Effector CD8-positive, alpha-beta T cell (primary cell): ENCODE measurements at places on chromosomes 1 and 21.

DNA sequence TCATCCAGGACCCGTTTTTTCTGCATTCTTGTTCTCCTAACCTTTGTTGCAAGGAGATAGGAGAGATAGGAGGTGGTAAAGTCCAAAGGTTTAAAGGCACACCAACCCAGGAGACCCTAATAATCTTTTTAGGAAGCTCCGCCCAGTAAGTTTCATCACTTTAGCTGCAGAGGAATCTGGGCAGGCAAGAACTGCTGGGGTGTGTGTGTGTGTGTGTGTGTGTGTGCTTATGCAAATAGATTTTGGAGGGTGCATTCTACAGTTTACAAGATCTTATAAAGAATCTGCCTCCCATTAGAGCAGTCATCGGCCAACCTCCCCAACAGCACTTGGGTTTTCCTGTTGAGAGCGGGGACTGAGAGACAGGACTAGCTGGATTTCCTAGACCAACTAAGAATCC lies 3.9 kb upstream of the IL10 start:
- no peak for DNase-seq

DNA sequence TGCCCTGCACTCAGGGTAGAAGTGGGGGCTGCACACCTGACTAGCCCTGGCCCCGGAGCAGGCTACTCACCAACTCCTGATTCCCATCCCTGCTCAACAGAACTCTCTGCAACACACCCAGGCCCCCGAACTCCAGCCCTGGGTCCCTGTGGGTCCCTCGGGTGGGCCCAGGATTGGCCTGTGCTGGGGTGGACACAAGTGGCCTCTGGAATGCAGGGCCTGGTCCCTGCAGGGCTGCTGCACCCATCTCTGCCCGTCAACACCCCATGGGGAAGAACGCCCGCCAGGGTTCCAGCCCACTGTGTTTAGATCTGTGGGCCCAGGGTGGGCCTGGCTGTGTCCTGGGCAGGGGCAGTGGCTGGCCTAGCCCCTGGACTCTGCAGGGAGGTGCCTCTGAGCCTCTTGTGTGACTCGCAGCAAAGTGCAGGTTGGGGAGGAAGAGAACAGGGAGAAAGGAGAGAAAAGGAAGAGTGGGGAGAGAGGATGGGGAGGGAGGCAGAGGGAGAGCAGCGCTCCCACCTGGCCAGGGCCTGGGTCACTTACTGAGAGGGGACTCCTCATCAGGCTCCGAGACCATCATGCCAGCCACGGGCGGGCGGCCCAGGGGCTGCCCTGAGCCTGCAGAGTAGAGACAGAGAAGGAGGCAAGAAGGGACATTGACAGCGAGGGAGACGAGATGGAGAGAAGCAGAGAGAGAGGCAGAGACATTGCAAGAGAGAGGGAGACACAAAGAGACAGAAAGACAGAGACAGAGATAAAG lies 43.9 kb downstream of the HSPG2 start:
- no peak for DNase-seq

- no peak for DNase-seq
These were observed 259.6 kb upstream of the PLXNA2 start for GRCh38 chr1:208503787-208504186.

- DNase-seq = no peak
These were observed 18.7 kb downstream of the EDN2 start for GRCh38 chr1:41465741-41466140.

DNA sequence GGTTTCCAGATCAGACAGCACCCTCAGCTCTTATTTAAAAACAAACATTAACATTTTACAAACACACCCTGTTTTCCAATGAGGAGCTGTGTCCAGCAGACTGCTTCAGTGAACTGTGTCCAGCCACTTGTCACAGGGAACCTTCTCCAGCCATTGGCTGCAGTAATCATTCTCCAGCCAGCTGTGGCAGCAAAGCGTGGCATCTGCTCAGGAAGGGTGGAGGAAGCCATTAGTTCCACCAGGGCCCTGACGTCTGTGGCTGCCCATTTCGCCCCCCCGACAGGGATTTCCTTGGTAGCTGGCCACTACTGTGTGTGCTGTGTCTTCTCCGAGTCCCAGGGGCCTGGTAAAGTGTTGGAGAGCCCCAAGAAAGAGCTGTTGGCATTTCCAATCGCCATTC lies 62.9 kb upstream of the SELENON start:
- DNase-seq = no peak

GRCh38 chr1:92482665-92483609 lies 3.8 kb downstream of the GFI1 start:
- no peak for DNase-seq

GRCh38 chr1:41773144-41773591 lies 145.6 kb downstream of the HIVEP3 start:
- DNase-seq = no peak

GRCh38 chr1:87432685-87433084 lies 104.0 kb downstream of the LMO4 start:
- no peak for DNase-seq

DNA sequence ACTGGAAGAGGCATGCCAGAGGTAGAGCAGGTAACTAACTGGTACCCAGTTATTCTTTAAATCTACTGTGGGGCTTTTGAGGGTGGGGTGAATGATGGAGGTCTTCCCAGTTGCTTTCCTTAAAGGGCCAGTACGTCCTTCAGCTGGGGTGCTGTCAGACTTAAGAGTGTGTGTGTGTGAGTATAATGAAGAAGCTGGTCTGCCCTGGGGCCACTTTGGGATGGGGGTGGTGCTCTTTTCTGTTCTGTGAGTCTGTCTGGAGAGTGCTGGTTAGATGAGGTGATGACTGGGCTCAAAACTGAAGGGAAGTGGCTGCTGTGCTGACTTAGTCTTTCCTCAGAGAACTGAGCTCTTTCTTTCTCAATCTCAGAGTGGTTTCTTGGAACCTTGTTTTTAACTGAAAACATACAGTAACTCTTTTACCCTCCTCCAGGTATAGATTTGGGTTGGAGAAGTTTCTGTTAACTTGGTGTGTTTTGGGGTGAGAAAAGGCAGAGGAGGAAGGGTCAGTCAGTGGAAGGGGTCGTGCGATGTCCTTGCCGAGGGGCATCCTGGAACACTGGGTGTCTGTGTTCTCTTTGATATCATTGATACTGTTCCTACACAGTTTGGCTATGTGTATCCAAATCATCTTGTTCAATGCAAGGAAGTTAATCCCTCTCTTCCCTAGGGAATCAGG lies 746 bp downstream of the MACF1 start:
- DNase-seq = no peak

DNA sequence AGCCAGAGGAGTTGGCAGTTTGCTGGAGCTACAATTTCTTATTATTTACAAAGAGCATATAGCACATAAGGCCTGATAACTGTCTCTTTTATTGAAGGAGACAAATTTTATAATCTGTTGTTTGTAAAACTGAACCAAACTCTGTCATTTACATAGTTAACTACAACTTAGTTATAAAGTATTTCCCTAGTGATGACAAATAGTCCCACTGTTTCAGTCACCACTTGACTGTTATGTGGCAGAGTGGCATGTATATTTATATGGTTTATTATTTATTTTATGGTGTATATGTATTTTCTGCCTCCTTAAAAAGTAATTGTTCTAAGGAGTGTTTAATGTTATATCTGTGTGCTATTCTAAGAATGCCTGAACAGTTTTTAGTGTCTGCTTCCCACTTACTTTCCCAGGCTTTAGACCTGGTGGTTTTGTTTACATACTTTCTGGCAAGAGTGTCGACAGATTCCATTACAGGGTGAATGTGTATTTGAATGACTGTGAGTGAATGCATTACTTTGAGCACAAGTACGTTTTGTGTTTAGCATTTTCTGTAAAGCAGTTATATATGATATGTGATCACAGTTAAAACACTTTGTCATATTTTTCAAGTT lies 10.0 kb downstream of the TSEN15 start:
- no peak for DNase-seq

DNA sequence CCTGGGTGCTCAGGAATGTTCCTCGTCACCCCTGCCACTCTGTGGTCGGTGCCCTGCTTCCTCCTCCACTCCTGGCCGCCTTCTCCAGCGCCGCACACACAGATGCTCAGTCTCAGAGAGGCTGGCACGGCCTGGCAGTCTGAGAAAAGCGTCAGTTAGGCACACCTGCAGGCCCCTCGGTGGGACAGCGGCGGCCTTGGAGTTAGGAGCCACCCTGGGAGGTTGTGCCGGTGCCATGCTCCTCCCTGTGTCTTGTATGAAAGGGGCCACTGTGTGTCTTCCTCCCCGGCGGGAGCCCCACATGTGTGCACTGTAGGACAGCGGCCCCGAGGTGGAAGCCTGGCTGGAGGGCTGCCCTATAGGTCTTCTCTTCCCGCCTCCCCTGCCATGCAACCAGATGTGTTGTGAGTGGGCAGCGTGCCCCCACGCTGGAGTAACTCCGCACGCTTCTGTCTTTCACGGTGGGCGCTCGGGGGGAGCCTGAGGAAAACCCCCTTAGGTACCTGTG lies 145.2 kb downstream of the PGBD5 start:
- no peak for DNase-seq

DNA sequence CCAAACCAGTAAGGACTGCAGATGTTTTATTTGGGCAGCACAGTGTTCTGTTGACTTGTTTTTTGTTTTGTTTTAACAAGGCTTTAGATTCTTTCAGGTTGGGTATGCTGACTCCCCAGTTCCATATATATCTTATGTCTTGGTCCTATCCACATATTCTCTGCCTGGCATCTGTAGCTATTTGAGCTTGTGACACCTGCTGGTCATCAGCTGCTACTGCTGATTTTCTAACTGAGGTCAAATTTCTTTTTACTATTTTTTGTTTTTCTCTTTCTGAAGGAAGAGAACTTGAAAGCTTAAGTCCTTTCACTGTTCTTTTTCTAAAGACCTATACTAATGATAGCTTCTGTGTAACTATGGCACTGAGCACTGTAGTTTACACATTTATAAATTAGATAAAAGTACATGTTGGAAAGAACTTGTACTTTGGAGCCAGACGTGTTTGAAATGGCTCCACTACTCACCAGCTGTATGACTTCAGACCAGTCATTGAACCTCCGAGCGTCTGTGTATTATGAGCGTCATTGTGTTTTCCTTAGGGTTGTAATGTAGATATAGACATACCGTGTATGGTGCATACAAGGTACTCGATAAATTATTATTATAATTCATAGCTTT lies 109.4 kb downstream of the NRDC start:
- DNase-seq = no peak

- DNase-seq = no peak
These were observed 54.9 kb downstream of the TMEM53 start for GRCh38 chr1:44619261-44619900.

- no peak for DNase-seq
These were observed 8.0 kb downstream of the TUT4 start for GRCh38 chr1:52544665-52545525.

DNA sequence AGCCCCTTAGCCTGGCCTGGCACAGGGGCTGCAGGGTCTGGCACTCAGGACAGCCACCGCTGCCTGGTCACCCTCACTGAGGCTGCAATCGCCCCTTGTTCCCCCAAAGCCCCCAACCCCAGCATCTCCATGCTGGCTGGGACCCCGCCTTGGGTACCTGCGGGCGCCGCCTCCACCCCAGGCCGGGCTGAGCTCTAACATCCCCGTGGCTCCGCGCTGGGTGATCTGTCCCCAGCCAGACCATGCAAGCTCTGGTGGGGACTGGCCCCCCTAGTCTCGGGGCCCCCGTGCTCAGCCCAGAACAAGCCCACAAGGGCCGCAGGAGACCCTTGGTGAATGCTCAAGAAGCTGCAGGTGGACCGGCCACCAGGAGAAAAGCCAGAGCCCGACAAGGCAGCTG lies 62.4 kb downstream of the MEGF6 start:
- DNase-seq = no peak

GRCh38 chr1:23916209-23917131 lies 3.3 kb upstream of the CNR2 start:
- peak; percentile 41 for DNase-seq

DNA sequence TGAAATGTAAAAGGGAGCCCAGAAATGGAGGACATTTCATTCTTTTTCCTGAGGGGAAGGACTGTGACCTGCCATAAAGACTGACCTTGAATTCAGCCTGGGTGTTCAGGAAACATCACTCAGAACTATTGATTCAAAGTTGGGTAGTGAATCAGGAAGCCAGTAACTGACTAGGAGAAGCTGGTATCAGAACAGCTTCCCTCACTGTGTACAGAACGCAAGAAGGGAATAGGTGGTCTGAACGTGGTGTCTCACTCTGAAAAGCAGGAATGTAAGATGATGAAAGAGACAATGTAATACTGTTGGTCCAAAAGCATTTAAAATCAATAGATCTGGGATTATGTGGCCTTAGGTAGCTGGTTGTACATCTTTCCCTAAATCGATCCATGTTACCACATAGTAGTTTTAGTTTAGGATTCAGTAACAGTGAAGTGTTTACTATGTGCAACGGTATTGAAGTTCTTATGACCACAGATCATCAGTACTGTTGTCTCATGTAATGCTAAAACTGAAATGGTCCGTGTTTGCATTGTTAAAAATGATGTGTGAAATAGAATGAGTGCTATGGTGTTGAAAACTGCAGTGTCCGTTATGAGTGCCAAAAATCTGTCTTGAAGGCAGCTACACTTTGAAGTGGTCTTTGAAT lies 2.9 kb downstream of the RGS2 start:
- no peak for DNase-seq

GRCh38 chr1:116556289-116557006 lies 14.4 kb downstream of the CD58 start:
- DNase-seq = no peak

- no peak for DNase-seq
These were observed 38.2 kb downstream of the IL23R start for GRCh38 chr1:67204298-67204980.

- DNase-seq = no peak
These were observed 22.4 kb upstream of the TGFB2 start for GRCh38 chr1:218322762-218323161.

DNA sequence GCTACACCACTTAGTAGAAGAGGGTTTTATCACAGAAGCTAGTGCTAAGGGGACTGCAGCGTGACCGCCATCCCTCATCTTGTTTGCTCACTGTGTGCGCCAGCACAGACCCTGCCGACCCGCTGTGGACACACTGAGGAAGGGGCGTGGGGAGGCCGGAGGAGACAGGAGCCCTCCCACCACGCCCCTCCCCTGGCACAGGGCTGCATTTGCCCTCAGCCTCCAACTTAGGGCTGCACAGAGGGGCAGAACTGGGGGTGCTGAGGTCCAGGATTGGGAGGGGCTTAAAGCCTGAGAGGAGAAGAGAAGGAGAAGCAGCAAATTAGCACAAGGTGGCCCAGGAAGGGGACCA lies 37.2 kb downstream of the RRP1 start:
- no peak for DNase-seq

GRCh38 chr1:7409278-7409677 lies 361.8 kb upstream of the VAMP3 start:
- no peak for DNase-seq

DNA sequence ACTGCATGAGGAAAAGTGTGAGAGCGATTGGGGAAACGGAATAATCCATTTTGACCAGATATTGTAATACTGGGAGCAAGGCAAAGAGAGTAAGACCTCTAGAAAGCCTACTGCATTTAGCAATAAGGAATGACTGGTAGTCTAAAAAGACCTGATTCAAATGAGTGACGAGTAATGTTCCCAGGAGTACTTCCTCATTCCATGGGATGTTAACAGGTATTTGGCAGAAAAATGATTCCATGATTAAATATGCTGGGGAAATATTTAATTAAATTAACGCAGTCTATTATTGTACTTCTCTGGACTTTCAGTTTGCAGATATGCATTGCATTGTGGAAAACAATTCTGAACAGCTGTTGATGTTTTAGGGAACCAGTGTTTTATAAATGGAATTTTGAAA lies 105.5 kb downstream of the RPE65 start:
- no peak for DNase-seq

GRCh38 chr1:36707221-36707620 lies 224.5 kb upstream of the CSF3R start:
- DNase-seq = no peak

GRCh38 chr21:46411236-46411635 lies 47.5 kb upstream of the DIP2A start:
- no peak for DNase-seq
